Right cardiac atrium (tissue), 5 donors: ENCODE measurements at places on chromosomes 6 and 20. TPM values are rescaled to one million over a fixed set of nuclear protein-coding genes. Genes with fewer than 3 reads are reported as not detected.

GRCh38 chr20:3193806-3194616, 10.5 kb downstream of the DDRGK1 start:
- DNase-seq: no peak

DNA sequence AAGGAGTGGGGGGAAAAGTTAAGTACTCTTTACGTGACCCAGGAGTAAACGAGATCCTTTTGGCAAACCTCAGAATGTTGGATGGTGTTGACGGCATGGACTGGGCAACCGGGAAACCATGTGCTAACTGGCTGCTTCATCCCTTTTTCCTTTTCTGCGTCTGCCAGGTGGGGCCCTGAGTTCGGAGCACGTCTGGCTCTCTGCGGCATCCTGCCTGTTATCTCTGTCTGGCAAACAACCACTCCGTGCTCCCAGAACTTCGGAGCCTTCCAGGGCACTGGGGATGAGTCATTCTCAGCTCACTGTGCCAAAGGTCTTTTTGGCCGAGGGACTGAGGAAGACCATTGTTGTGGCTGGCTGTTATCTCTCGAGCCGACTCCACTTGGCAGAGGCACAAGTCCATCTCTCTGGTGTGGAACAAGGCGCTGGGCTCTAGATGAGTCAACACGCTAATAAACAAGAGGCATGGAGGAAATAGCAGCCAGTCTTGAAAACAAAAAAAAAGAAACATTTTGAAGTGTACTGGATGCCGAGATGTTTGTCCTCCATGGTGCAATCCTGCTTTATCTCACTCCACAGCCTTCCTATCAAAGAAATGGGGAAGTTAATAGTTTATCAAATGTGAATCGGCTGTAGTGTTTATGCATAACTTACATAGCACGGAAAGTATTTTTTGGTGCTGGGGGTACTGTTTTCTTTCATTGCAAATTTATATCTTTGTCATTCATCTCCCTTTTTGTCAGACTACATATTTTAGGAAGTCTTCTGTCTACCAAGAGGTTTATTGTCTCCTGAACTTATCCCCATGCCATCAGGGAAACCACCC, 64.6 kb upstream of the TXNDC5 start:
- peak; percentile 95 for DNase-seq

GRCh38 chr20:25706793-25707192, 10.1 kb upstream of the ZNF337 start:
- no peak for DNase-seq

DNA sequence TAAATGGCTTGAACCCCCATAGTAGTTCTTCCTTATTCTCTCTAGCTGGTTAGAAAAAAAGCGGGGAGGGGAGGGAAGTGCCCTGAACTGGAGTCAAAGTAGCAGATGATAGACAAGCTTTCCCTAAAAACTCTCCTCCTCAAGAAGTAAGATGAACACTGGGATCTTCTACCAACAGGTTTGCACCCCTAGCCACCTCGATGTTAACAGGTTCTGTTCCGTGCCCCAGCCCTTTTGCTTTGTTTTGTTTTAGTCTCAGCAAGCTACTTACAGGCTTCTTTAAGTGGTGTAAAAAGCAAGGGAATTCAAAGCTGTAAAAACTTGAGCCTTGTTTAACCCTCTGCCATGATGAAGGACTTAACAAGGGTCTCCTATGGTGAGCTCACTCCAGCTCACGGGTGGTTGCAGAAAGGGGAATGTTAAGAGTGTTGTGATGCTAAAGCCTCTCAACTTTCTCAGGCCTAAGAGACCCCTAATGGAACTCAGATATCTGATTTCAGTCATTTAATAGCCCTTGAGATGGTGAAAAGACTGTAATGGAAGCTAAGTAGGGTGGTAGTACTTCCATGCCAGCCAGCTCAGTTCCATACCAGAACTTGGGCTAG, 106.0 kb downstream of the FOXO3 start:
- DNase-seq: no peak

- no peak for DNase-seq
These were observed 31.2 kb downstream of the TPX2 start for GRCh38 chr20:31770243-31770642.

- no peak for DNase-seq
These were observed 1.9 kb downstream of the MRPS26 start for GRCh38 chr20:3047486-3048419.

GRCh38 chr20:39775110-39775509, 813.0 kb downstream of the DHX35 start:
- DNase-seq: peak; percentile 88

GRCh38 chr6:87378947-87379346, 28.8 kb upstream of the CFAP206 start:
- no peak for DNase-seq

GRCh38 chr20:43189554-43190331, at the start of gene PTPRT:
TSS of gene PTPRT (minus strand) at chr20:43189906. CDS start at chr20:43189733, 173 bp downstream.
- no peak for DNase-seq

DNA sequence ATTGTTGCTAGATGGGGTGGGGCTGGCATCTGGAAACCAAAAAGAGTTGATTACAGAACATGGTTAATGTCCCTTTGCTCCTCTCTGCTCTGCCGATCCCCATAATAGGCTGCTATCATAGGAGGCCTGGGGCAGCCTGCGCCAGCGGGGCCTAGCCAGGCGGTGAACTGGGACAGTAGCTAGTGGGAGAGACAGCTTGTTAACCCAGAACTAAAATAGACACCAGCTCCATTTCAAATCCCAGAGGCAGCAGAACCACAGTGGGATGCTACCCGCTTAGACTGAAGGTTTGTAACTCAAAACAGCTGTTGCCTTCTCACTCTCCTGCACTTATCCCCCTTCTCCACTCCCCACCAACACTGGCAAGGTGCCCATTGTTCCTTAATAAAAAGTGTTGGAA, 98.5 kb downstream of the SSR1 start:
- DNase-seq: no peak

Gene DTD1
- total RNA-seq: 11.8 TPM

Gene CRISP3
- not detected for total RNA-seq

Gene MROH8
- 5.4 TPM for total RNA-seq
